Kidney glomerular epithelial cell (primary cell): ENCODE measurements at places on chromosomes 7 and 10.
A peak's percentile ranks its signal among the peaks of the same experiment; 100 is the strongest.

DNA sequence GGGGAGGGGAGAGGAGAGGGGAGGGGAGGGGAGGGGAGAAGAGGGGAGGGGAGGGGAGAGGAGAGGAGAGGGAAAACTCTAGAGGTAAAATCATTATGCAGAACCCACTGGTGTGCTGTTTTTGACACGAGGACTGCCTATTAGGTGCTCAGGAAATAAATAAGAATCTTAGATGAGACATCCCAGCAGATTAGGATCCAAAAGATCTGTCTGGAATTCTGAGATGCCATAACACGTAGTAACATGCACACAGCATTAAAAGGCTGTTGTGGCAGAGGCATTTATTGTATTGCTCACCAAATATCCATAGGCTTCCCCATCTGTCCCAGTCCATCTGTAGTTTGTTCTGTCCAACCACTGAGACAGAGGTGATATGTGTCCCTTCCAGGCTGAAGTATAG is 40.8 kb upstream of the KMT2E start:
- DNase-seq, result no peak

DNA sequence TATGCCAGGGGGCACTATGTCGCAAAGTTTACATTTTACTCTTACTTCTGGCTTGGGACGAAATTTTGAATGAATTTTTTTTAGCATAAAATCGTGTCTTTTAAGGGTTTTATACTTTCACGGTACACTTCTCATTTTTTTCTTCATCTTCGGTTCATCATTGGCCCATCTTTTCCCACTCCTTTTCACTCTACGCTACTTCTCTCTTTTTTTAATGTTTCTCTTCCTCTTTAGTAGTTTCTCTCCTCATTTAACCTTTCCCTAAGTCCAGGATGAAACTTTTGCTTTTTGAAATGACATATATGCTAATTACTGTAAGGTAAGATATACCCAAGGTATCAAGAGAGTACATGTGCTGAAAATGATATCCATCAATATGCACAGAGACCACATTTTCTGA is 39.5 kb downstream of the C7orf33 start:
- no peak for DNase-seq

GRCh38 chr10:33196710-33197491 is 137.6 kb downstream of the NRP1 start:
- peak; percentile 99 for DNase-seq

GRCh38 chr7:143415742-143416397 is 7.2 kb upstream of the EPHA1 start:
- peak; percentile 69 for DNase-seq

DNA sequence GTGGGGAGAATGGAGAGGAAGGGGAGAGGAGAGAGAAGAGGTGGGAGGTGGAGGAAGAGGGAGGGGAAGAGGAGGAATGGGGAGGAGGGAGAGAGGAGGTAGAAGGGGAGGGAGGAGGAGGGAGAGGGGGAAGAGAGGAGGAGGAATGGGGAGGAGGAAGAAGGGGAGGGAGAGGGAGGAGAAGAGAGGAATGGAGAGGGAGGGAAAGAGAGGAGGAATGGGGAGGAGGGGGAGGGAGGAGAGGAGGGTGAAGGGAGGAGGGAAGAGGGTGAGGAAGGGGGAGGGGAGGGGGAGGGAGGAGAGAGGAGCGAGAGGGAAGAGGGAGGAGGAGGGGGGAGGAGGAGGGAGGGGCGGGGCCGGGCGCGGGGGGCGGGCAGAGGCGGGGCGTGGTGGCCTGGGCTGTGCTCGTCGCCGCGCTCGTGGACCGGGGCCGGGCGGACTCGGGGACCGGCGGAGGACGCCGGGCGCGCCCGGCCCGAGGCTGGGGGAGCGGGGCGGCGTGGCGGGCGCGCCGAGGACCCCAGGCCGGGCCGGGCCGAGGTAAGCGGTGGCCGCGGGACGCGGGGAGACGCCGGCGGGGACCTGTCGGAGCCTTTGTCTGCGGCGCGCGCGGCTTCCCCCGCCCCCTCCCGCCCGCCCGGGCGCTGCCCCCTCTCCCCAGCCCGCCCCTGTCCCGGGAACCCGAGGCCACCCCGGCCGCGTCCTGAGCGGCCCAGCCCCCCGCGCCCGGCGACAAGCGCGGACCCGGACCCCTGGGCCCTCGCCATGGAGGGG is at the start of gene SLC29A4:
Gene SLC29A4 (plus strand): TSS at position 401 of the 774 bp plus-strand sequence. CDS start 4,874 bp downstream, outside the sequence.
- no peak for DNase-seq

GRCh38 chr7:159061674-159062212 is 82.9 kb downstream of the VIPR2 start:
- DNase-seq, result no peak

- DNase-seq, result no peak
These were observed 151.8 kb downstream of the WNT2 start for GRCh38 chr7:117171106-117171505.

DNA sequence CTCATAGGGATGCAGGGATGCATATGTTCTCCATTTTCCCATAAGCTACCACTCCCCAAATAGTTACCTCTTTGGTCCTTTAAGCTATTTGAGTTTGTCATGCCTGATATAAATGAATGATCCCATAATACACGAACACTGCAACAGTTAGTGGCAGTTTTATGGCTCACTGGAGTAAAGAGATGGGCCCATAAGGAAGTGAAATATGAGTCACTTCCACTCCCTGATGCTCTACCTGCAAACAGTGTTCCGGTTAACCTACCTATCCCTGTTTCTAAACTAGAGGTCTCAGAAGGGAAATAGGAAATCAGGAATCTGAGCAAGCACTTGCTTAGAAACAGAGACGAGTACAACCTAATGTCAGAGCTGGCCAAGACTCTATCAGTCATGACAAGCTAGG is 71.7 kb downstream of the CALD1 start:
- no peak for DNase-seq

DNA sequence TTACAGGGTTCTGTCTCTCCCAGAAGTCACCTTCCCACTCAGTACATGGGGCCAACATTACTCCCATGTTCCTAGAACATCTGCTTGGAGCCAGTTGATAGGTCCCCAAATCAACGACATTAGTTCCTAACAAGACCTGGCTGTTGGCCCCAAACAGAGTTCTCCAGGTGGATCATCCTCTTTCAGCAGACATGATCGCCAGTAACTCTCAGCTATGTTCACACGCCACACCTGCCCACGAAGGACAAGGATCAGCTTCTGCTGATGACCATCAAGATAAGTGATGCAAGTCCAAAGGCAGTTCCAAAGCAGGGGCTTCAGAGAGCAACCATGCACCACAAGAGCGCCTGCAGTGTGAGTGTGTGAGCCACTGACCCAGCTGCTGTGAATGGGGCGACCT is 11.0 kb downstream of the ZNF777 start:
- no peak for DNase-seq

DNA sequence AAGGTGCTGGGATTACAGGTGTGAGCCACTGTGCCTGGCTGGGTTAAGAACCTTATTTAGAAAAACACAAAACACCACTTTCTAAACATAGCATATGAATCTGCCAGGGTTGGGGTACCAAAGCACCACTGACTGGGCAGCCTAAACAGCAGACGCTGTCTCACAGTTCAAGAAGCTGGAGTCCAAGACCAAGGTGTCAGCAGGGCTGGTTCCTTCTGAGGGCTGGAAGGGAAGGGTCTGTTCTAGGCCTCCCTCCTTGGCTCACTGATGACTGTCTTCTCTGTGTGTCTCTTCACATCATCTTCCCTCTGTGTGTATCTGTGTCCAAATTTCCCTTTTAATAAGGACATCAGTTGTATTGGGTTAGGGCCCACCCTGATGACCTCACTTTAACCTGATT is 49.6 kb downstream of the HIPK2 start:
- DNase-seq, result no peak

DNA sequence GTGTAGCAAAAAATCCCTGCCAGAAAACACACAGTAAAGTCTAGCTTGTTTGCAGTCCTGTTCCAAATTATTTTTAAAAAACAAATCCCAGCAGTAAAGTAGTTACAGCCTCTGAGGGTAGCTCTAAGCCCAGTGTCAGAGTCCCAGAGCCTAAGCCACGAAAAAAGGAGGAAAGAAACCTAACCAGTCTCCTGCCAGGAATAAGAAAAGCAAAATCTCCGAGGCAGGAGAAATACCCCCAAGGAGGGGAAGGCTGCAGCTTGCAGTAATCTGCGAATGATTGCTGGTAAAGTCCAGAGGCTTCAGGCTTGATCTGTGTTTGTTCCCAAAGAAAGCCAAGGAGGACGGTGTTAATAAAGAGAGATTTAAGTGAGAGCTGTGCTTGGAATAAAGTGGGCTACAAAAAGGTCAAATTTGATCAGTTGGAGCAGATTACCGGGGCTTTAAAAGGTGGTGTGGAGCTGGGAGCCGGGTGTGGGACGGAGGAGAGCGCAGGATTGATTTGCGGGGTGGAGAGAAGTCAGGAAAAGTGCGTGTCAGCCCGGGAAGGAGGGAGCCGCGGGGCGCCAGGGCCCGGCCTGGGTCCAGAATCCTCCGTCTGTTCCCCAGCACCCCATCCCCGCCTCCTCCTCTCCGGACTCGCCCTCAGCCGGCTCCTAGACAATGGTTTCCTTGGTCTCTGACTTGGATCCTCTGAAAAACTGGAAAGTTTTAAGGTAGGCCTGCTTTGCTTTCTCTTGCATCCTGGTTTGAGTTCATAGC is 219.4 kb upstream of the CELF2 start:
- DNase-seq, result no peak

- DNase-seq, result no peak
These were observed 94.7 kb upstream of the IMMP2L start for GRCh38 chr7:111657018-111657417.
